ENCODE measurements at places on chromosomes 12 and 14.

DNA sequence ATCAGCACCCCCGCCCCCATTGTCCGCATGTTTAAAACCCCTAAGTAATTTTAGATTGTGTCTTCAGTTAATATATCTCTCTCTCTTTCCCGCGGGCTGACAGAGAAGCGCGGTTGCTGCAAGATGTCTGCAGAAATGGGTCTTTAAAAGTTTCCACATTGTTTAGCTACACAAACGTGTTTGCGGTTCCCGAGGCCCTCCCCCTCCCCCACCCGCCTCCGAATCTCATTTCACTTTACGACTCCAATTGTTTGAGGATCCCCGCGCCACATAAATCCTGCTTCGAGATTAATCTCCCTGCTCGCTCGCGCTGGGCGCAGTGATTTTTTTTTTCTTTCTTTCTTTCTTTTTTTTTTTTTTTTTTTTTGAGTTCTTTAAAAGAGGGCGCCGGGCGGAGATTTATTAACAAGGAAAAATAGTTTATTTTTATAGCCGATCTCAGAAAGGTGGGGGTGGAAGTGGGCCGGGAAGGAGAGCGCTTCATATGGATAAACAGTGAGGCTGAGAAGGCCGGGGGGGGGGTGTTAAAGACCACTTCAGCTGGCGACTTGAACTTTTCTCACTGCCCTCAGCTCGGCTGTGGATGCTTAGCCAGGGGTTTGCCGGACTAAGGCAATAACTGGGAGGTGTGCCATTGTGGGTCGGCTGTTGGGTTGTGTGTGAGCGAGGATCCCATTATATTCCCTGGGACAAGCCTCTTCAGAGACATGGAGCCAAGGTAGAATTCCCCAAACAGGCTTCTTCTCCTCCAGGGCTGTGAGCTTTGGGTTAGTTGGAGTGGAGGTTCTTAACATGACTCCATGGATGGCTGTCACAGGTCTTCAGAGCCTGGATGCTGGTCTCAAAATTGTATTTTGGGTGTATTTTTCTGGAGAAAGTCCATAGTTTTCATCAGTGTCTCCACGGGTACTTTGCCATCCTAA, 39.7 kb upstream of the TBX5 start:
- no peak for DNase-seq

DNA sequence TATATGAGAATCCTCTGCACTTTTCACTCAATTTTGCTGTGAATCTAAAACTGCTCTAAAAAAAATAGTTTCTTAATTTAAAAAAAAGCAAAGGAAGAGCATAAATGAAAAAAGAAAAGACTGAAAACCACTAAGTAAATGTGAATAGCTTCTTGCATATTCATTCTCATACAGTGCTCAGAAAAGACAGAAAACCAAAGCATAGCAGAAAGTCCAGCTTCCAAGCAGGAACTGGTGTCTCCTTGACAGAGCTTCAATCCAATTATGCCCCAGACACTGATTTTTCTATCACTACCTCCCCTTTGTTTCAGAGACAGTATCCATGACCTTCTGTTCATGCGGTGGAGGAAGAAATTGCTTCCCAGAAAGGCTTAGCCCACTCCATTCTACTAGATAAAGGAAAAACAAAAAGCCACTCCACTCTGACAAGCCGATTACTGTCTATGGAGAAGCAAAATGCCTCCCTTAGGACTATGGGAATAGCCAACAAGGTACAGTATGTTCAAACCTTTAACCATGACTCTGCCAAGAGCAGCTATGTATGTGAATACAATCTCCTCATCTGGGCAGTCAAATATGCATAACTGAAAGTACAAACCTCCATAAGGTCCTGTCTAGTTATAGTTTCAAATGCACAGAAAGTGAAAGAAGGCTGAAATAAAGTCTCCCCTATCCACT, 40.6 kb downstream of the ATF7 start:
- no peak for DNase-seq

DNA sequence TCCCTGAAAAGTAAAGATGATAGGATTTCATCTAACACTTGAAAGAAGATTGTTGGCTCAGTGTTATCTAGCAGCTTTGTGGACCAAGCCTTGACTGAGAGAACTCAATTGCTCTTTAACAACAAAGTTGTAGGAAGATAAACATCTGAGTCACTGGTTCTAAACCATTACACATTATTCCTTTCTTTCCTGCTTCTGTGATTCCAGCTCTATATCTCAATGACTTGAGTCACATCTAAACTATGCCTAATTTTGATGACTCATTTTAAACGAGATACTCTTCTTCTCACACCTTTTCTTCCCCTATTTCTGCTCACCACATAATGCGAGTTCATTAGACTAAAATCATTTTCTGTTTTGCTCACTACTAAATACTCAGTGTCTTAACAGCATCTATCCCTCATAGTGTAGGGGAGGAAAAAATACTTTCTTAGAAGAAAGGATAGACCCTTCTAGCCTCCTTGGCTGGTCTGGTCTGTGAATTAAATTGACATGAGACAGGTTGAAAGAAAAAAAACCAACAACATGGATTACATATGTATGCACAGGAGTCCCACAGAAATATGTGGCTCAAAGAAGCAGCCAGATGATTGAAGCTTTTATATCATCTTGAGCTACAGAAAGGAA, 201.4 kb downstream of the C12orf50 start:
- DNase-seq: no peak

GRCh38 chr12:114990381-114990780, 306.4 kb upstream of the TBX3 start:
- DNase-seq: no peak

- DNase-seq: no peak
Observed at GRCh38 chr14:64855721-64856528, 23.8 kb downstream of the SPTB start.

- no peak for DNase-seq
Observed at GRCh38 chr12:96196781-96197180, 2.6 kb downstream of the ELK3 start.

DNA sequence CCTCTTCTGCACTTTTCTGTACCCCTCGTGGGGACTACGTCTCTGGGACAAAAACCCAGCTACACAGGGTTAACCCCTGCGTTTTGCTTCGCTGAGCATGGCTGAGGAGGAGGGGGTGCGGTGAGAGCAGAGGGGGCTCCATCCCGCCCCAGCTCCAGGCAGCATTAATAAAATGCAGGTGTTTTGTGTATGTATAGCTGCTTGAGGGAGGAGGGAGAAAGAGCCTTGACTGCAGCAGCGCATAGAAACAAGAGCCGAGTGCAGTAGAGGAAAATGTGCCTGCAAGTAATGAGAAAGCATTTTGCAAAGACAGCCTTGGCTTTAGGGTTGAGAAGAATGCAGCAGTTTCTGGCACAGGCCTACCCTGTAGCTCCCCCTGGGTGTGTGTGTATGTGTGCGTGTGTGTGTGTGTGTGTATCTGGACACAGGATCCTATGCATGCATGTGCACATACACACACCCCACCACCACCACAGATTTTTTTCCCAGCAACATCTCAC, 103.9 kb downstream of the ZFP36L1 start:
- no peak for DNase-seq

DNA sequence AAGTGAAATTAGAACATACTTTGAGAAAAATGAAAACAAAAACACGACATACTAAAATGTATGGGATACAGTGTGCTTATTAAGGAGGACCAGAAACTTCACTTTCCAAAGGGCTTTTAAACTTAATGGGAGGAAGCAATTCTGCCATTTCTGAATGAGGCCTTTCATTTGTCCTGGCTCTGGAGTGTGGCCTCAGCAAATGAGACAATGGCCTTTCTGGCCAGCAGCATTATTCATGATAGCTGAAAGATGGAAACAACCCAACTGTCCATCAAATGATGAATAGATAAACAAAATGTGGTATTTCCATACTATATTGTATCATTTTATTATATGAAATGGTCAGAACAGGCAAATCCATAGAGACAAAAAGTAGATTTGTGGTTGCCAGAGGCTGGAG, 338.6 kb downstream of the CEP128 start:
- no peak for DNase-seq

DNA sequence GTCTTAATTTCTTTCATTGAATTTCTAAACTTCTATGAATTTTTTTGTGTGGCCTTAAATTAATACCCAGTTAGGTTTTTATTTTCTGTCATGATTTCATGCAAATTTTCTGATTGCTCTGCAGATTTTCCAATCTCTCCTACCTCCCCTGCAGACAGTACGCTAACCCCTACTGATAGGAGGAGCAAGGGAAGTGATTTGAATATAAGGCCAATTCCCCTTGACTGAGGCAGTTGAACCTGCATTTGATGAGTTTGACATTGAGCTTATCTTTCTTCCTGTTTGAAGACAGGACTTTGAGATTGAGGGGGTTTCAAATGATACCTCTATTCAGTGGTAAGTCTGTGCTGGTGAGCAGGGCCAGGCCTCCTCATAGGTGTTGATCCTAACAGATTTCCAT, 74.6 kb downstream of the SNAPC1 start:
- no peak for DNase-seq

GRCh38 chr12:117025481-117026151, 73.6 kb downstream of the TESC start:
- no peak for DNase-seq

All from NCI-H2081 treated with DMSO at 0.1 percent for 48 hours (cell line).